ENCODE measurements at places on chromosomes 7 and 10.

GRCh38 chr7:82443547-82444219, at the start of gene CACNA2D1:
CACNA2D1 (minus strand) TSS chr7:82443777.
- DNase-seq, result peak; percentile 92

GRCh38 chr10:28942012-28942411, 264.7 kb downstream of the BAMBI start:
- no peak for DNase-seq

DNA sequence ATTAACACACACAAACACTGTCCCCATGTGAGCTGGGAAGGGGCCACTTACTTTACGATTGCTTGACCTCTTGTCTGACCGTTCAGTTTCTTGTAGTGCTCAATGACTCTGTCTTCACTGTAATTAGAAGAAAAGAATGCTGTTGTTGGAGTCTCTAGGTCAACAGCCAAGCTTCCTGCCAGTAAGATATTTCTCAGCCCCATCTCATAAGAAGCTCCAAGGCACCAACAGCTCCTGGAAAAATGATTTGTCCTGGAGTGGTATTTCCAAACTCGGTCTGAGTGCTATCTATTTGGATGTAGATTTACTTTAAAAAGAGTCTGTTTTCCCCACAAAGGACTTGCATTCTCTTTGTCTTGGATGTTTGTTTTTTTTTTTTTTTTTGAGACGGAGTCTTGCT, 153.7 kb downstream of the PRPF18 start:
- no peak for DNase-seq

DNA sequence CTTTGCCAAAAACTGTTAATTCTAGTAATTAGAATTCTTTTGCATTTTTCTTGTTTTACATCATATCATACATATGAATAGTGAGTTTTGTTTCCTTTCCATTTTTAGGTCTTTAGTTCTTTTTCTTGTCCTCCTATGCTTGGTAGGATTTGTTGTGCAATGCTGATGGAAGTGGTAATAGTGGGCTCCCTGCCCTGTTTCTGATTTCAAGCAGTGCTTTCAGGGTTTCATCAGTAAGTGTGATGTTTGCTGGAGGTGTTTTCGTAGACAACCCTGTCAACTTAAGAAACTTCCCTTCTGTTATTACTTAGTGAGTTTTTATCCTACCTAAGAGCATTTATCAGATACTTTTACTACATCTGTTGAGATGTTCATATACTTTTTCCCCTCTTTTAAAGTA, 50.5 kb downstream of the CSGALNACT2 start:
- no peak for DNase-seq

DNA sequence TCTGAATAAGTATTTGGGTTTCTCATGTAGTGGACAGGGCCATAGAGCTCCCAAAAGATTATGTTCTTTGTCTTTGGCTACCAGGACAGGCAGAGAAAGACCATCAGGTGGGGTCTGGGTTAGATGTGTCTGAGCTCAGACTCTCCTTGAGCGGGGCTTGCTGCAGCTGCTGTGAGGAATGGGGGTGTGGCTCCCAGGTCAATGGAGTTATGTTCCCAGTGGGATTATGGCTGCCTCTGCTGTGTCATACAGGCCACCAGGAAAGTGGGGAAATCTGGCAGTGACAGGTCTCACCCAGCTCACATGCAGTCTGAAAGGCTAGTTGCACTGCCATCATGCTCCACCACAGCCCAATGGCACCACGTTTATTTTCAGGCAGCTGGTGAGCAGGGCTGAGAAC, 97.0 kb upstream of the FERD3L start:
- DNase-seq, result no peak

GRCh38 chr10:128579280-128579865, 453.1 kb upstream of the MKI67 start:
- DNase-seq, result no peak

DNA sequence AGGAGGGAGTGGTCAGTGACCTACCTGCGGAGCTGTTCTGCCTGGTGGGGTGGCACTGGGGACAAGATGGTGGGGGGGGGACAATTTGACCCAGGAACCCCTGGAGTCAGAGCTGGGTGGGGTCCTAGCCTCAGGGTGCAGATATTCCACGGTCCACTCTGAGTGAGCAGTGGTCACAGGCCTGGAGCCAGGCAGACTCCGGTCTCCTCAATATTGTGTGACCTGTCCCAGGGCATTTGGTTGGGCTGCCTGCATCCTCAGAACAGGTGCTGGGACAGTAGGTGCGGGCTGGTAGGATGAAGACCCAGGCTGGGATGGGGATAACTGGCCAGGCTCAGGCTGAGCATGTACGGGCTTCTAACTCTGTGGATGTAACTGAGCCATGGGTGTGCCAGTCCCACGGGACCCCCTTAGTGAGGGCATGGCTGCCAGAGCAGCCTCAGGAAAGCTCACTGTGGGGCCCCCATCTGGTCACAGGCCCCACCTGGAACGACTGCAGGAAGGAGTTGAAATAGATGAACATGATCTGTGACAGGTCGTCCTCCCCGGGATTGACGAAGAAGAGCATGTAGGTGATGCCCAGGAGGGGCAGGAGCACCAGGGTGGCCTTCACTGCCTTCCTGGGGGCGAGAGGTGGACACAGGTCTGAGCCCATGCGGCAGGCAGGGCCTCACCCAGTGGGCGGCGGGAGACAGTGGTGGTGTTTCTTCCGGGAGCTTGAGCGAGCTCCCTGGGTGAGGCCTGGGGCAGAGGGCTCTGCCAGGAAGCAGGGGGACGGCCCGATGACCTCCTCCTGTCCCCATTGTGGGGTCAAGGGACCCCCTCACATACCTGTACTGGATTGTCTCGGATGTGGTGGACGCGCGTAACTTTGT, 26.9 kb downstream of the CRHR2 start:
- DNase-seq, result no peak

DNA sequence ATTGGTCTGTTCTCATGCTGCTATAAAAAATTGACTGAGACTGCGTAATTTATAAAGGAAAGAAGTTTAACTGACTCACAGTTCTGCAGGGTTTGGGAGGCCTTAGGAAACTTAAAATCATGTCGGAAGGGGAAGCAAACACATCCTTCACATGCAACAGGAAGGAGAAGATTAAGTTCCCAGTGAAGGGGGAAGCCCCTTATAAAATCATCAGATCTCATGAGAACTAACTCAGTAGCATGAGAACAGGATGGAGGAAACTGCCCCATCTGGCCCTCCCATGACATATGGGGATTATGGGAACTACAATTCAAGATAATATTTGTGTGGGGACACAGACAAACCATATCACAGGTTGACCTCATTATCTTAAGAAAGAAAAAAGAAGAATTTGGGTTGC, 134.5 kb downstream of the PPP1R3A start:
- no peak for DNase-seq

DNA sequence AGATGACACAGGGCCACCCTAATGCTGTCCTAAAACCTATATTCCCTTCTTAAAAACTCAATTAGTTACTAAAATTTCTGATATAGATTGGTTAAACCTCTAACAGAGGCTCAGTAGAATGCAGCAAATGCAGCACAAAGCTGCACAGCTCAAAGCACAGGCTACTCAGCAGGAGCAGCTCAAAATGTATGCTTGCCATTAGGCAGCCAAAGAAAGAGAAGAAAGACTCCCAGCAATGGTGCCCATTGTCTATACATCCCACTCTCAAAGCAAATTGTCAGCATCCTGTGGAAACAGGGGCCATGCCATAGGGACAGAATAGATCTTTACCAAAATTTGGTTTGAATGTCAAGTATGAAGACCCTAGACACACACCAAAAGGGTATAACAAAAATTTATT, 73.5 kb downstream of the TFPI2 start:
- no peak for DNase-seq

GRCh38 chr7:42674541-42674940, 237.3 kb downstream of the C7orf25 start:
- DNase-seq, result no peak

DNA sequence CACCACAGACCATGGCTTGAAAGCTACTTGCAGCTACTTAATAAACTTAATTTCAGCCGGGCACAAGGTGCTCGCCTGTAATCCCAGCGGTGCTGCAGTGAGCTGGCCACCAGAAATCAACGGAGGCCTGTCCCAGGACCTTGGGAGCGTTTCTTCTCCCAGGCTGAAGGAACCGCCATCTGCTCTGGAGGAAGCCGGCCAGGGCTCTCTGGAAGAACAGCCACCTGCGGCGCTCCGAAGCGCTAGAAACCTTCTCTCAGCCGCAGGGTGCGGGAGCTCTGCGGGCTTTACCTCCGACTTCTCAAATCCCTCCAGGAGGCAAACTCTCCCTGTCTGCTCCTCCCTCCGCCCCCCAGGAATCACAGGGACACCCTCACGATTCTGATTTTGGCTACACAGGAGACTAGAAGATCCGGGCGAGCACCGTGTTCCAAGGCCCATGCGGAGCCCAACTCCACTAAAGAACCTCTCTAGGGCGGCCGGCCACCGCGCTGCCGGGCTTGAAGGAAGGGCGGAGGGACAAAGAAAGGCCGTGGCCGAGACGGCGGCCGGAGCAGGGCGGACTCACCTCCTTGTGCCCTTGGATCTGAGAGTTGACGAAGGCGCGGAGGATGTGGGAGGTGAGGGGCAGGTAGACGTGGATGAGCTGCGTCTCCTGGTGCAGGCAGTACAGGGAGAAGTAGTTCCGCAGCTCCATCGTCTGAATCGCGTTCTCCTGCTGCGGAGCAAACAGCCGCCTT, 14.4 kb downstream of the NUDT1 start:
- DNase-seq, result no peak

GRCh38 chr10:46106410-46107255, 60.6 kb upstream of the MSMB start:
- peak; percentile 1 for DNase-seq

DNA sequence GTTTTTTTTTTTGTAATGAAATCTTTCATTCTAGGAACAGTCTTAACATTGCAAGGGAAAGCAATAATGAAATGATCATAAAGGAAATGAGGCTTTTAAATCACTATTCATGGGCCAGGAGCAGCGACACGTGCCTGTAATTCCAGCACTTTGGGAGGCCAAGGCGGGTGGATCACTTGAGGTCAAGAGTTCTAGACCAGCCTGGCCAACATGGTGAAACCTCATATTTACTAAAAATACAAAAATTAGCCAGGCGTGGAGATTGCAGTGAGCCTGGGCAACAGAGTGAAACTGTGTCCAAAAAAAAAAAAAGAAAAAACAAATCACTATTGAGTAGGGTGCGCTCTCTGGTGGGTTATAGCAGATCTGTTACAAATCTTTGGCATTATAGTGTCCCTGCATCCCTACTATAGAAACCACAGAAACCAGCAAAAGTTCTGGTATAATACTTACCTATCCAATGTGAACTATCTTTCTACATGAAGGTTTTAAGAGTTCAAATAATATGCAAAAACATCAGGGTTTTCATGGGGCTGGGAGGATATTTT, 72.1 kb downstream of the GLI3 start:
- DNase-seq, result no peak

- no peak for DNase-seq
These were observed 179.5 kb upstream of the ITGB1 start for GRCh38 chr10:33137356-33138005.

DNA sequence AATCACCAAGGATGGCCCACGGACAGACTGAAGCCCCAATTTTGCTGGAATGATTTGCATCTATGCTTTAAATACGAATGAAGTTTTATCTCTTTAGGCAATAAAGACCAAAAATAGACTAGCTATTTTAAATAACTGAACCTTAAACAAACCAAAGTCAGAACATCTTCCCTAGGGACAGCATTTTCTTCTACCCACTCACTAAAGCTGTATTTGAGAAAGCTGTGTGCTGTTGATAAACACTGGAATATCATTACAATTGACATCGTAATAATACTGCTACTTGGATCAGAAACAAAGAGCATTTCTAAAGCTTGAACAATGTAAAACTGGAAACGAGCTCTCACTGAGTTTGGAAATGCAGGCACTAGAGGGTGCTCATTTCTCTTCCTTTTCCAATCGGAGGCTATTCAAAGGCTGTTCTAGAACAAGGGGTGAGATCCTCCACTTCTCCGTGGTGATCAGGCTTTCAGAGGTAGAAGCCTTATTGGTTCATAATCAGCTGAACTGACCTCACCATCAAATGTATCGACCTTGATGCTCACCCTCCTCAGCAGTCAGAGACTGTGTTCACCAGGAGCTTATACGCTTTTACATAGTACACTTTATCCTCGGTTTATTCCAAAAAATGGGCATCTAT, 225.3 kb upstream of the PRSS1 start:
- DNase-seq, result no peak

DNA sequence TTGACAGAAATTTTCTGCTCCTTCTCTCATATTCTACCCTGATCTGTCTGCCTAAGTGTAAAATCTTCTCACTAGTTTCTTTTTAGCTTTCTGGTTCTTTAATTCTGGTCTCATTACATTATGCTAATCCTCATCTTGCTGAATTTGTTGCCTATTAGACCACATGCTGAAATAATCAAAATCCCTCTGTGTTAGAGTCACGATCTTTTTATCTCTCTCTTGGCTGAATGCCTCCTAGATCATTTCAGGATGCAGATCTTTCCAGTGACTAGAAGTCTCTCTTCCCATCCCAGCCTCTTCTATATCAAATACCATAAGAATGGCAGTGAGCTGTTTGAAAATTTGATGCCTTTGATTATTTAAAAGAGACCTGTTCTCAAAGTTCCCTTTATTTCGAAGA, 661.9 kb downstream of the SORCS1 start:
- no peak for DNase-seq

DNA sequence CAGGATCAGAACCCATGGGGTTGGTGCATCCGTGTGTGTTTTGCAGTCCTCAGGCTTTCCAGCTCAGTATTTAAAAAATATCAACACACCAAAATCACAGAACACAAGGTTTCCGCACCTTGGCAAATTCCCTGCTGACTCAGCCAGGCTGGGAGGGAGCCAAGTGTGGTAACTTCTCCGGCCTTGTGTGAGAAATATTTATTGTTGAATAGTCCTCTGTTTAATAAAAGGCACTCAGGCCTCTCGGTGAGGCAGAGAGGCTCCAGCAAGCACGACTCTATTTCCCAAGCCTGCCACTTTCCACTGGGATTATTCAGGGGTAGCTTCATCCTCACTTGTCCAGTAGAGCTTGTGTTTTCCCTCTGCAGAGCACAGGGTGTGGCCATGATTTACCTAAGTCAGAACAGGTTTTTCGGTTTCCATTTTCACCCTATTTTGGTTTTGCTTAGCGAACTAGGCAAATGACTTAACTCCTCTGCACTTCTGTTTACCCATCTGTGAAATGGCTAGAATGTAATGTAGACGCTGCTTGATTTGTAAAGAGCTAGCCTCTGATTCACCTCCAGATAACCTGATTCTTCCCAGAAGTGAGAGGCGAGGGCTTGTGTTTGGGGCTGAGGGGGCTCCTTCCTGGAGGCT, 13.0 kb upstream of the CHST15 start:
- DNase-seq, result no peak

DNA sequence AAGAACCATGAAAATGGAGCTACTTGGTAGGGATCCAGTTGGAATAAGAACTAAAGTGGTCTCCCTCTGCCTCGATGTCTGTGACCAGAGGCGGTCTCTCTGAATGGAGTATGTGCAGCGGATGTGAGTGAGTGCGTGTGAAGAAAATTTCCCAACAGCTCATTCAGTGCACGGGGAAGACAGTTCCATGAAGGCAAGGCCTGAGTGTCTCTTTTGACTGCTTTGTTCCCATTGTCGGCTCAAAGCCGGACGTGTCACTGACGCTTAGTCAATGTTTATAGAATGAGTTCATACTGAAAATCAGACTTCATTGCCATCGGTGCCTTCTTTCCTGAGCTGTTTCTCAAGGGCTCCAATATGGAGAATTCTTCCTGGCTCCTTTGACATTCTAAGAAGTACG, 55.3 kb upstream of the GRB10 start:
- DNase-seq, result no peak

Data from HCEC 1CT (cell line).